ENCODE measurements at places on chromosomes 3 and 15.

DNA sequence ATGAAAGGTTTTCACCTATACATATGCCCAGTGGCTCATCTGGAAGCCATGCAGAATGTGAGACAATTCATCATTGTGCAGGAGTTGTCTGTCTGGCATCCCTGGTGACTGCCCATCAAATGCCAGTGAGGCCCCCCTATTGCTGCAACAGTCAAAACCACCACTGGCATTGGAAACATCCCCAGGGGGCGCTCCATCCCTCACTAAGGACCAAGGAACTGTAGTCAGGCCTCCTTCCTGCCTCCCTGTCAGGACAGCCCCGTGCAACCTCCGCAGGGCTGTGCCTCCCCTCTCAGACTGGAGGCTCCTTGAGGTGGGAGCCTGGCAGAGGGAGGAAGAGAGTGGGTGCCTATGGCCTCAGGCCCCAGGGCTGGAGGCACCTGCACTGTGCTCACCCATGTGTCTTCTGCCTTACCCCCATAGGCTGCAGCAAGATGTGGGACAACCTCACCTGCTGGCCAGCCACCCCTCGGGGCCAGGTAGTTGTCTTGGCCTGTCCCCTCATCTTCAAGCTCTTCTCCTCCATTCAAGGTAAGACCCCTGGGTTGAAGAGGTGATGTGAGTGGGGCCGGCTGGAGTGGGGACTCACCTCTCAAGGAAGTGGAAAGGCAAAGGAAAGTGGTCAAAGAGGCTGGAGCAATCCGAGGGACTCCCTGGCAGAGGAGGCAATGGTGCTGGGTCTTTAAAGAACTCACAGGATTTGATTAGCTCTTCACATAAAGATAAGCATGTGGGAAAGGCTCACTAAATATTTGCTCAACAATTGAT is 16.5 kb downstream of the VIPR1 start:
- peak; percentile 32 for DNase-seq

DNA sequence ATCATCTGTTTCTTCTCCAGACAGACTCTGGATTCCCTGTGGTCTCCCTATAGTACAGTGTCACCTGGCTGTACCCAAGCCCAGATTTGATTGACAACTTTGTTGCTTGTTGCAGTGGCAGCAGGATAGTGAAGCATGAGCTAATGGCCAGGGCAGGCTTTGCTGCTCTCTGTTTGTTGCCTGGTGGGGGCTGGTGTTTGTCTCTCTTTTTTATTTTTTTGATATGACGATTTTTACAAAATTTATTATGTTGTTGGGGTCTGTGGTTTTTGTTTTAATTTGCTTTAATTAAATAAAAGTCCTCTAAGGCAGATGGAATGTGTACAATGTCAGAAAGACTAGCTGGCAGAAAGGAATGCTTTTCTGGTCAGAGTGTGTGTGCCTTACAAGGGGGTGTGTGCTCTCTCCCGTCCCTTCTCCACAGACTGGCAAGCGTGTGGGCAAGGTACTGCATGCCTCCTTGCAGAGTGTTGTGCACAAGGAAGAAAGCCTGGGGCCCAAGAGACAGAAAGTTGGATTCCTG is 15.2 kb upstream of the CLEC3B start:
- DNase-seq = no peak

- no peak for DNase-seq
Measured at GRCh38 chr3:158108445-158108985, 1.4 kb upstream of the RSRC1 start.

DNA sequence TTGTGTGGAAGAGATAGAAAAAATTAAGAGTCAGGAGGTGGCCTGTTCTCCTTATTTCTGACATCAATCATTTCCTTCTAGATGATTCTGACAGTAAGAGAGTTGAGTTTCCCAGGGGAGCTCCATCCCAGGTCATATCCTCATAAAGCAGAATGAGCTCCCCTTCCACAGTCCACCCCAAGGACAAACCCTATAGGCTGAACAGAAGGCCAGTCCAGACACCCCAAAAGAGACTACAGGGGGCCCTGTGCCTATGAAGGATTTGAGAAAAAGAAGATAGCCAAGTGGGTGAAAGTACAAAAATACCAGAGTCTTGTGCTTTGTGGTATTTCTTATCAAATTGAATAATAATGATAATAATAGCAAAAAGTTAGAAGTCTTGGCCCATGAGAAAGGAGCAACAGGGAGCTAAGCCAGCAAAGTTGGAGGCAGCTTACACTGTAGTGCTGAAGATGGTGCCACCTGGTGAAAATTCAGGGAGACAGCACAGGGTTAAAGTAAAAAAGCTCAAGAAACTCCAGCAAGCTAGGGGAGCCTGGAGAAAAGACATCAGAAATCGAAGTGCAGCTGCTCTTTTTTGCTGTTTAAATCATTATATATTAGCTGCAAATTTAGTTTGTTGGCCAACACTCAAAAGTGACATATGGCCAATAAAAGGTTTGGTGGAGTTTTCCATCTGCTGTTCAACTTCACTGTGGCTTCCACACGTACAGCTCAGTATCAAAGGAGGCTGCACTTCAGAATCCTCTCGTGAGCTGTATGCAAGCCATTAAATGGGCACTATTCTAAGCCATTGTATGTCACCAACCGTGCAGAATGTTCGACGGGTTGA is 35.8 kb upstream of the SLC24A5 start:
- no peak for DNase-seq

GRCh38 chr15:32877252-32878019 is 159.6 kb downstream of the GREM1 start:
- DNase-seq = no peak

- DNase-seq = peak; percentile 27
Measured at GRCh38 chr15:28955160-28955992, 69.6 kb downstream of the APBA2 start.
